ENCODE measurements at places on chromosomes 7 and 10.

DNA sequence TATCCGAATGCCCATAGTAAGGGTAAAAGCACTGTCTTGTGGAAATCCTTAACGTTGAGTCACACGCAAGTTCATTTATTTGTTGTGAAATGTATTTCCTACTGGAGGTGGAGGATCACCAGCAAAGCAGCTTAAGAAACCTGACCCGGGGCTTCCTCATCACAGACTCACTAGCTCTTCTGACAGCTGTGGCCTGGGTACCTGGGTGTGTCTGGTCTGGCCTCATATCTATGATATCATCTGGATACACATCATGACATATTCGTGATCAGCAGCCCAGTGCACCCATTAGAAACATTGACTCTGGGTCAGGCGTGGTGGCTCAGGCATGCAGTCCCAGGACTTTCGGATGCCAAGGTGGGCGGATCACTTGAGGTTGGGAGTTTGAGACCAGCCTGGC is 8.8 kb downstream of the DRGX start:
- DNase-seq = no peak

DNA sequence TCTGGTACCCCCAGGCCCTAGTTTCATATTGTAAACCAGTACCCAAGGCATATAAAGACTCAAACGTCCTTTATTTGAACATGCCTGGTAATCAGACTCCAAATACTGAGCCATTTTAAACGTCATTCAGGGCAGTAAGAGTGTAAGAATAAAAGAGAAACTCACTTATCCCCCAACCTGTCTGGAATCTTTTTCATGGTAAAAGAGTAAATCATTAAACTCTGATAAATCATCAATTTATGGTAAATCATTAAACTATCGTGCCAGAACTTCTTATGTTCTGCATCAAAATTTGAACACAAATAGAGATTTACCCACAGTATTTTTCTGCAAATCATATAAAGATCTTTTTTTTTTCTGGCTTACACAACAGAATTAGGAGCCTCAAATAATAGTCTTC is 734.3 kb upstream of the POT1 start:
- no peak for DNase-seq

GRCh38 chr7:120973849-120974248 is 14.7 kb upstream of the CPED1 start:
- DNase-seq = no peak

GRCh38 chr10:109974504-109975191 is 33.1 kb upstream of the ADD3 start:
- DNase-seq = no peak

- no peak for DNase-seq
These were observed 17.1 kb downstream of the ODAD2 start for GRCh38 chr10:27981744-27982143.

GRCh38 chr10:36679554-36679953 is 445.8 kb upstream of the ANKRD30A start:
- DNase-seq = no peak

DNA sequence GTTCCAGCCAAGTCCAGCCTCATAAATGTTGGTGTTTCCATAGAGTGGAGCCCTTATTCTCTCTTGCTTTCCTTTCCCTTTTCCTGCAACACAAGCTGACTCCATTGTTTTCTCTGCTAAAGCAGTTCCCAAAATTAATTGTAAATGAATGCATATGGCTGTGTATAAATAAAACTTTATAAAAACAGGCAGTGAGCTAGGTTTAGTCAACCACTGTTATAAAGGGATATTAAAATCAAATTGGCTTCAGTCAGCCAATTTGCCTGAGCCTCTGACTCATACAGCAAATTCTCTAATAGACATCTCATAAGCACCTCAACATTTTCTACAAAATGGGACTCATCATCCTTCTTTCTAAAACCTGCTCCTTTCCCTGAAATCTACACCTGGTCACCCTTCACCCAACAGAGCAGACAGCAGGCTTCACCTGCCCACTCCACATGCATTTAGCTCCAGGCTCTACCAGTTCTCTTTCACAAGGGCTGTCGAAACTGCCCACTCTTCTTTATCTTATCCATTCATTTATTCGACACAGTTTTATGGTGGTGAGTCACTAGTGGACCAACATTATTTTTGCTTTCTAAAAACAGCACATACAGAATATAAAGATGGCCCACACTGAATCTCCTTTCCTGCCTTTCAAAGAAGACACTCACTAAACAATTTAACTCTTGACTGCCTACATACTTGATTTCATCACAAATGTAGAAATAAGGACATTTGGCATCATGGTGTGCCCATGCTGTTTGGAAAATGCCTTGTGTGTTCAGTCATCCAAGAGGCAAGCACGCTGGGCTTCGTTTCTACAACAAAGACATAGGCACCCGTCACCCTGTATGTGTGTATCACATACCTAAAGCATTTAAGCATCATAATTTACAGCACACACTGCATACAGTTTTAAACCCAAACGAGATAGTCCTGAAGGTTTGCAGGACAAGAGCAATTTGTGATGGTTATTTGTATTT is 74.6 kb upstream of the C7orf33 start:
- no peak for DNase-seq

- no peak for DNase-seq
These were observed 2.9 kb upstream of the FGL2 start for GRCh38 chr7:77202481-77202976.

DNA sequence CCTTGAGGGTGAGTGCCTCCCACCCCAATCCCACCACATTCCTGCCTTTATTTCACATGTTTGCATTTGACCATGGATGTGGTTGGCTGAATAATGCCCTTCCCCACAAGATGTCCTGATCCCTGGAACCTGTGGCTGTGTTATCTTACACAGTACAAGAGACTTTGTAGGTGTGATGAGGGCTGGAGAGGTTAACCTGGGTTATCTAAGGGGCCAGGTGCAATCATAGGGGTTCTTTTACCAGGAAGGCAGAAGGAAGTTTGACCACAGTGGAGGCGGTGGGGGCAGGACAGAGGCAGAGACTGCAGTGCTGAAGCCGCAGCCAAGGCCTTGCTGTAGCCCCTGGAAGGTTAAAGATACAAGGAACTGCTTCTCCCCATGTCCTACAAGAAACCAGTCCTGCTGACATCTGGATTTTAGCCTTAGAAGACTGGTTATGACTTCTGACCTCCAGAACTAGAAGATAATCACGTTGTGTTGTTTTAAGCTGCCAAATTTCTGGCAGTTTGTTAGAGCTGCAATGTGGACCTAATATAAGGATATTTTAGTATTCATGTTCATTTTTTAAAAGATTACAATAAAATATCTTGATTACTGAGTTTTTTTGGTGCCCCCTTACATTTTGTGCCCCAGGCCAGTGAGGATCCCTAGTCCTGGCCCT is 136.6 kb downstream of the ARHGAP22 start:
- no peak for DNase-seq

DNA sequence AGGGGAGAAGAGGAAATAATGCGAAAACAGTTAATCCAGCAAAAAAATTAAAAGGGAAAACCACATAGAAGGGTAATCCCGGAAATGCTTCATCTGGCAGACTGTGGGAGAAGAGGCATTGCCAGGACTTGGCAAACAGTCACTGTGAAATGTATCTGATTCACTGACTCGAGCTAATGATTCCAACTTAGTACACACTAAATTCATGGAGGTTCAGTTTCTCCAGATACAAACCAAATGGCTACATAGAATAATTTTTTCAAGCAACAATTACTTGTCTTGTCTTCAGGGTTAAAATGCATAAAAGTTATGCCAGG is 36.4 kb downstream of the GDI2 start:
- no peak for DNase-seq

DNA sequence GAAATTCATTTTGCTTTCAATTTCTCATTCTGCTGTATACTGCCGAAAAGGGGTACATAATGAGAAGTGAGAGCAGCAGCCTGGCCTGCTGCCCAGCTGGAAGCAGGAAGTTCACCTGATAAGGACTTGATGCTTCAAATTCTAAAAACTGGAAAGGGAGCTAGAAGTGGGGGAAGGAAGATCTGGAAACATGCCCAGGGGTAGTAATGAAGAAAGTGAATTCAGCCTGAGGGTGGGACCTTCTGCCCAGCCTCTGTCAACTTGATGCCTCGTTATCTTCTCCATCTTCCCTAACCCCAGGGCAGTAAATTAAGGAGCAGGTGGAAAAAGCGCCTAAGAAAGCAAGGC is 69.4 kb downstream of the ARMH3 start:
- DNase-seq = no peak

DNA sequence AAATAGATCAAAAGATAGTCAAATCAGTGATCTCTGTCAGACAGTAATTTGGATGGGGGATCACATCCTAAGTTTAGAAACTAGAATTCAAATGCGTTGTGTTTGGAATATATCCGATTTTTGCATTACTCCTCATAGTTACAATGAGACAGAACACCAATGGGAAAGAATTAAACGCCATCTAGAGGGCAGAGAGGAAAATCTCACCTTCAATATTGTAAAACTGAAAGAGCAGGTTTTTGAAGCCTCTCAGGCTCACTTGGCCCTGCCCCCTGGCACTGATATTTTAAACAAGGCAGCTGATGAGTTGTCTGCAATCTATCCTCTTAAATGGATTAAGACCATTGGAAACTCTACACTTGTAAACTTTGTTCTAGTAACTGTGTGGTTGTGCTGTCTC is 17.7 kb downstream of the FRG2B start:
- DNase-seq = no peak

DNA sequence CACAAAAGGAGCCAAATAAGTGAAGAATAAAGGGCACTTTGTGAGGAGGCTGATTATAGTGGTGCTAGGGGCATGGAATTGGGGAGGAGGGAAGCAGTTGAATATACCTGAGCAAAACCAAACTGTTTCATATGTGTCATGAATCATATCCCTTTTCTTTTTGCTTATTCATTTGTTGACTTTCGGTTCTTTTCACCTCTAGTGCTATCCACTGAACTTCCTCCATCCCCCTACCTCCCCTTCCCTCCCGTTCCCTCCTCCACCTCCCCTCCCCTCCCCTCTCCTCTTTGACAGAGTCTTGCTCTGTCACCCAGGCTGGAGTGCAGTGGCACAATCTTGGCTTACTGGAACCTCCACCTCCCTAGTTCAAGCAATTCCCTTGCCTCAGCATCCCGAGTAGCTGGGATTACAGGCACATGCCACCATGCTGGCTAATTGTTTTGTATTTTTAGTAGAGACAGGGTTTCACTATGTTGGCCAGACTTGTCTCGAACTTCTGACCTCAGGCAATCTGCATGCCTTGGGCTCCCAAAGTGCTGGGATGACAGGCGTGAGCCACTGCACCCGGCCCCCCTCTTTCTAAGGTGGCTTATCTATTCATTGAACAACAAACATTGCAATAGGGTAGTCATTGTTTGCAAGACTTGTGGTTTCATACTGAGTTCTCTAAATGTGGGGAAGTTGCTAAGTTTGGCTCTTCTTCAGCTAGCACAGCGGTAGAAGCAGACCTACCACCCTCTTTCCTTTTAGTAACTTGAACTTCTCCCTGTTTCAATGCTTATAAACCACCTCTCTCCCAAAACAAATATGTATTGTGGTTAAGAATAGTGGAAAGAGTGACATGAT is 150.4 kb upstream of the PRPS1L1 start:
- no peak for DNase-seq

DNA sequence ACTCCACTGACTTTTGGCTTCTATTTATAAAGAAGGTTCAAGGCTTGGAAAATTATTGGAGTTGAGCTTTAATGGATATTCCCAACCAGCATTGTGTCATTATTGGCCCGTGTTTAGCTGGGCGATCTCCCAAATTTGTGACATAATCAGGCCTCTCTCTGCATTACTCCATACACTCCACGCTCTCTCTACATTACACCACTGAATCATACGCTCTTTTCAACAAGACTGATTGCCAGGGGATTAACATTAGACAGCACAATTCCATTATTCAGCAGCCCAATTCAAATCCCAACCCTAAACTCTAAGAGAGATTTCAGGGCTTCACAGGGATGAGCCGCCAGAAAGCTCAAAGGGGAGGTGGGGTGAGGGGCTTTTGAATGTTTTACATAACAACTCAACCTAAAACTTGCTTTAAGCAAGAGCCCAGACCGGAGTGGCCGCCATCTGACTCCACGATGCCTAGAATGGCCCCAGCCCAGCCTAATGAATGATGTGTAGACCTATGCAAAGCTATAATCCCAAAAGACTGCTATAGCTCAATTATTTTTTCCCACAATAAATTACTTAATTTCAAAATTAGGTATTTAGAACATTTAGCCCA is 61.8 kb downstream of the FGFR2 start:
- no peak for DNase-seq

DNA sequence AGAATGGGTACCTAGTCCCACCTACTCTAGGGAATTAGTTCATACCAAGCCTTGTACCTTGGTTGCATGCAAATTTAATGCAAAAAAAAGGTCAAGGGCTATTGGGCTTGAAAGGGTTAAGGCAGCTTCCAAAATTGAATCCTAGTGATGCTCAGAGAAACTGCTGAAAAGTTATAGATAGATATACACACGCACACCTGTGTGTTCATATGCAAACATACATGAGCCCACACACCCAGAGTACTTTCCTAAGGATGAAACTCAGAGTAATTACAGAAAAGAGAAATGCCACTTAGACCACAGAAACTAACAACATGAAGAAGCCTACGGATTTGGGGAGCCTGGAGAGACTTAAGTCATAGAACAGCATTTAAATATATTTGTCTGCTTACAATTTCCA is 1.5 kb downstream of the SLC25A13 start:
- DNase-seq = no peak

DNA sequence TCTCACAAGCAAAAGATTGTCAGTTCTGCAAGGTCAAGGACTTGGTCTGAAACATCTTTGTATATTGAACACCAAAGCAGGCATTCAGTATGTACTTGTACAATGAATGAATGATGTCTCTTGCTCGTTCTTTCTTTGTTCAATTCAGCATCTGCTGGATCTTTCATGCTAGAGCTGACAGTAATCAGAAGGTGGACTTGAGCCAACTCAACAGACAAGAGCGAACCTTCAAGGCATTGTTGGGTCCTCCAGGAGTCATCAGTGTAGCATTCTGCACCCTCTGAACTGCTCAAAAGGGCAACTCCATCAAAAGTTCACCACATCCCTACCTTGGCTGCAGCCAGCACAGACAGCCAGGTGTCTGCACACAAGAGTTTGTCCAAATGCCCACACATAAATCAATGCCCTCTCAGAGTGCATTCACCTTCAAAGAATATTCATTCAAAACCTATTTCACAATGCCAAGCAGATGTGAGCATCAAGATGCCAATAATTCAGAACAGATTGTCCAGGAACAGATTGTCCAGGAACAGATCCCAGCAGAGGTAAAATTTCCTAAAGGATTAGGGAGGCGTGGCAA is 386.7 kb downstream of the CALN1 start:
- no peak for DNase-seq

DNA sequence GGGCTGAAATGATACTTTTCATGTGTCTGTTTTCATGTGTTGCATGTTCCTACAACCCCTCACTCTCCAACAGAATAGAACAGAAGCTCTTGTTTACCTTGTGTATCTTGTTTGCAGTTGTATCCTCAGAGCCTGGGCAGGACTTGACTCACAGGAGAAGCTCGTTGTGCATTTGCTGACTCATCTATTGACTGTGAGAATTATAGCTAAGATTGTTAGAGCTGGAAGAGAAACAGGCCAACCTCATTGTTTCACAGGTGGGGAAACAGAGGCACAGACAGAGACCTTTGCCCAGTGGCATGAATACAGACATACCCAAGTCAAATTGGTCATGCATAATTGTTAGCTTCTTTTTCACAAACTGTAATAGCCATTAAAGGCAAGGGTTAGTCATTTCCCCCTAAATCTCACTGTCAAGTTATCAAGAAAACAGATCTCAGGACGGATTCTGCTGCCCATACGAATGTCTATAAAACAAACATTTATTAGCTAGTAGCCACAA is 4.6 kb upstream of the TSPAN15 start:
- DNase-seq = no peak

- DNase-seq = no peak
These were observed 5.3 kb downstream of the PSAP start for GRCh38 chr10:71845410-71846405.
